ENCODE measurements at places on chromosomes 13 and 19.

DNA sequence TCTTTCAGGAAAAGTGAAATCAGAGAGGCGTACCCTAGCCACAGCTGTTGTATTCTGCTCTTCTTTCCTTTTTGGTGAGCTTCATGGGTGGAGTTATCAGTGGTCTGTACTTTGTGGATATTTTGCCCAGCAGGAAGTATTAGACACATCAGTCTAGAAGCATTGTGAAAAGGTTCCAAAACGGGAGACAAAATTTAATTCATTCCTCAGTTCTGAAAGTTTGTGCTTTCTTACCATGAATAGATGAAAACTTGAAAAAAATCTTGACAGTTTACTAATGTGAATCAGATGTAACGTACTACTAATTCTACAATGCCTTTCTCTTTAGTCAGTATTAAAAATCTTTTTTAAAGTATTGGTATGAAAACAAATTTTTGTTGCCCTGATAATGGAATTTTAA lies 116.8 kb downstream of the DNAJC3 start:
- no peak for DNase-seq

DNA sequence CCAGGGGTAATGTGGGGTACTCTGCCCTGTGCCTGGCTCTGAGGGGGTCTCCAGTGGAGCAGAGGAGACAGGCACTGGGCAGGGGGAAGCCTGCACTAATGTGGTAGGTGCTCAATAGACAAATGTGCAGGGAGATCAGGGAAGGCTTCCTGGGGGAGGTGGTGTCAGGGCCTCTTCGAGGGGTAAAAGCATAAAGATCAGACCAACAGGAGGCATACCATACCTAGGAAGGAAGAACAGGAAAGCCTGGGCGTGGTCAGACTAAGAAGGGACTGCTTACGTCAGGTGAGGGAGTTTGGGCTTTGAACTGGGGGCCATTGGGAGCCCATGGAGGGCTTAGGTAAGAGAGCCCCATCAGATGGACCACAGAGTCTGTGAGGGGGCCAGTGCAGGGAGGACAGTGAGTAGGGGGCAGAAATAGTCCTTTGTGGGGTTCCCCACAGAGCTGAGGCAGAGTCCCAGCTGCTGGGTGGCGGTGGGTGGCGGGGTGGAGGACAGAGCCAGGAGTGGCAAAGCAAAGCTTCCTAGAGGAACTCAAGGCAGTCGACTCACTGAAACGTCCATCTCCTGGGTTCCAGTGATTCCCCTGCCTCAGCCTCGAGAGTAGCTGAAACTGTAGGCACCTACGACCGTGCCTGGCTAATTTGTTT lies 8.8 kb downstream of the PRR36 start:
- DNase-seq = no peak

DNA sequence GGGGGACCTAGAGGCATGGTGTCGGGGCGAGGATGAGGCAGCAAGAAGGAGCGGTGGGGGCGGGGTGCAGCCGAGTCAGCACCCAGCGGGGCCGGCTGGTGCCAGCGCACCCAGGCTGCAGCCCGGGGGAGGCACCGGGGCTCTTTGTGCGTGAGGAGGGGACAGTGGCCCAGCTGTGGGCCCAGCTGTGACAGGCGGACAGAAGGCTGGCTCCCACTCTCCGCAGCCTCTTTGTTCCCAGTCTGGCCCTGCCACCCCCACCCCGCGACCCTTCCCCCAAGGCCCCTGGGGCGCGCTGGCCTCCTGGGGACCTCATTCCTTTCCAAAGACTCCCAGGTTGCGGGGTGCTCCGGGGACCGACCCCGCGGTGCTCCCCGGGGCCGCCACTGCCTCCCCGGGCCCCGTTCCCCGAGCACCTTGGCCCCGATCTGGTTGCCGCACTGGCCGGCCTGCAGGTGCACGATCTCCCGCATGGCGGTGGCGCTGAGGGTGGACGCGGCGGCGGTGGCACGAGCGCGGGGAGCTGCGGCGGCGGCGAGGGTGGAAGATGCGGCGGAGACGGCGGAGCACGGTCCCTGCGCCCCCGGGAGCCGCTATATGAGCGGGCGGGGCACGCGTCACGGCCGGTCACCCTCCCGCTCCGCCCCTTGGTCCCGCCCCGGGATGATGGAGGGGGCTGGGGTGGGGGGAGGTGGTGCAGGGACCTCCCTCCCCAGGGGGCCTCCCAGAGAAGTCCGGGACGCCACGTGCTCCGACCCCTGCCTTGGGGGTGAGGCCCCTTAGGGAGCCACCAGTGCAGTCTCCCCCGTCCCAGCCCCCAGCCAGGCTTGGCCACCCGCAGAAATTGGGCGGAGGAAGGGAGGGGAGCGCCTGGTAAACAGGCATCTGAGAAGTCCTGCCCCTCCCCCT lies at the start of gene TUBB4A:
TSS of gene TUBB4A (minus strand) at position 570 of the 909 bp plus-strand sequence. CDS start at position 473, 97 bp downstream.
- DNase-seq = peak; percentile 65

- DNase-seq = no peak
Measured at GRCh38 chr19:43667126-43667875, 2.7 kb downstream of the PLAUR start.

DNA sequence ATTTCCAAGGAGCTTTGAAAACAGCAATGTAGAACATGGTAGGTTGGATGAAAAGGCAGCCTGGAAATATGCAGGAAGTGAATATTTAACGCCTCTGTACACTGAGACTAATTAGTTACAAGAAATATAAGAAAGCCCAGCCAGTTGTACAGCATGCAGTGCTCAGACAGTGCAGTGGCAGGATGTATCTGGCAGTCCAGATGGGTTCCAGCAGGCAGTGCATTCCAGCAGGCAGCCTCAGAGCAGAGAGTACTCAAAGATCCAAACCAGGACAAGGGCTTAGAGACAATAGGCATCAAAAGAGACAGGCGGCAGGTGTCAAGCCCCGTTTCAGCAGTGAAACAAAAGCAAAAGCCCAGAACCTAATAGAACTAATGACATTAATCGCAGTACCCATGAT lies 2776.3 kb downstream of the PCDH9 start:
- no peak for DNase-seq

GRCh38 chr13:113753171-113753570 lies 5.9 kb upstream of the TMEM255B start:
- no peak for DNase-seq

Data from activated B cell treated with CpG ODN at 0.5 μM for 24 hours (primary cell).